Forelimb muscle (tissue), 1 donor: ENCODE measurements at places on chromosomes 4 and X. TPM values are rescaled to one million over a fixed set of nuclear protein-coding genes. Genes with fewer than 3 reads are reported as not detected.

DNA sequence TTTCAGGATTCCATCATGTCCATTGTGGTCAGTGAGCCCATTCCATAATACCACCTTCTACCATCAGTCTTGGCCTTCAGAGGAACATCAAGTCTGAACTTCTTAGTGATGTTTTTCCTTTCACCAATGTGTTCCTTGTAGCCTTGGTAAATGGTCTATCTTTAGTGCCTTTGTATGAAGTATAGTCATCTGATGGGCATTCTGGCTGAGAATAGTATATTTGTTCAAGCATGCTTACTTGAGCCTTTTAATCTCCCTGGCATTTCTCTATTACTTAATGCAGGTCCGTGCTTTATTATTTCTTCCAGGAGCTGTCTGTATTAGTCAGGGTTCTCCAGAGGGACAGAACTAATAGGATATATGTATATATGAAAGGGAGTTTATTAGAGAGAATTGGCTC is 99.7 kb downstream of the TLL1 start:
- DNase-seq: no peak

TBX22 gene
- polyA plus RNA-seq: 0.09 TPM

- DNase-seq: no peak
Observed at GRCh38 chr4:149409555-149409962, 406.1 kb downstream of the IQCM start.

- no peak for DNase-seq
Observed at GRCh38 chr4:101256222-101256621, 91.1 kb downstream of the PPP3CA start.

AR gene
- 7.6 TPM for polyA plus RNA-seq

- no peak for DNase-seq
Observed at GRCh38 chr4:31613946-31614623, 893.9 kb downstream of the PCDH7 start.

HAUS3 gene
- 12.3 TPM for polyA plus RNA-seq

- DNase-seq: no peak
Observed at GRCh38 chr4:71974681-71975080, 57.1 kb upstream of the NPFFR2 start.

GRCh38 chrX:150582338-150582948 is 14.0 kb downstream of the MTM1 start:
- DNase-seq: no peak

ZC4H2 gene
- polyA plus RNA-seq: 13.9 TPM

DACH2 gene
- polyA plus RNA-seq: 0.99 TPM

GRCh38 chr4:159104694-159105414 is 2.0 kb downstream of the RAPGEF2 start:
- no peak for DNase-seq

DNA sequence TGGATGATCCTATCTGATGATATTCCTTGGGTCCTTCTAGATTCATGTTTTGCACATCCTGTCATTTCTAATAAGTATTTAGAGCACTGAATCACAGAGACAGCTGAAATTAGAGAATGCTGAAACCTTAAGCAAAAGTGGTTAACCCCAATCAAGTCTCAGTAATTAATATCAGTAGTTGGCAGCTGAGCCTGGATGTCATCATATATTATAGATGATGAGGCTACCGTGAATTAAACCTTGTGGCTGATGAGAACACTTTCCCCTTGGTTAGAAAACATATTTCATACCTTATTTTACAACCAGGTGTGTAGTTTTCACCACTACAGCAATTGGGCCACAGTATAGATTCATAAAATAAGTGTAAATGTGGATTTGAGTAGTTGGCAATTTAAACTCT is 499.0 kb downstream of the PDGFC start:
- no peak for DNase-seq

SH3D19 gene
- polyA plus RNA-seq: 27.9 TPM

LRCH2 gene
- polyA plus RNA-seq: 3.7 TPM

GRCh38 chrX:32987142-32987541 is 224.2 kb downstream of the DMD start:
- DNase-seq: no peak

GABRA4 gene
- polyA plus RNA-seq: not detected

DNA sequence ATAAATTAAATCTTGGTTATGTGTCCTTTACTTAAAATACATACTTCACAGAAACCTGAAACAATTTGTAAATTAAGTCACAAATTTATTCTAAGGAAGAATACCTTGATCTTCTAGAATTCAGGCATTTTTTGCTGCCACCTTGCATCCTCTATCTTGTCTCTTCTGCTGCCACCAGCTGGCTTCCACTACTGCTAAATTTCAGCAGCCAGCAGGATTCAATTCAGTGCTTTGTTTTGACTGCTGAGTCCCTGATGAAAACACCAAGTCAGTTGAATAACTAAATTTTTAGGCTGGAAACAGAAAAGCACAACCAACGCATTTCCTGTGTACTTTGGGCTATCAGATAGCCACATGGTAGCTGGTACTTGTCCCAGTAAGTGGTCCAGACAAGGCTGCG is 2.4 kb upstream of the MBTPS2 start:
- no peak for DNase-seq

DNA sequence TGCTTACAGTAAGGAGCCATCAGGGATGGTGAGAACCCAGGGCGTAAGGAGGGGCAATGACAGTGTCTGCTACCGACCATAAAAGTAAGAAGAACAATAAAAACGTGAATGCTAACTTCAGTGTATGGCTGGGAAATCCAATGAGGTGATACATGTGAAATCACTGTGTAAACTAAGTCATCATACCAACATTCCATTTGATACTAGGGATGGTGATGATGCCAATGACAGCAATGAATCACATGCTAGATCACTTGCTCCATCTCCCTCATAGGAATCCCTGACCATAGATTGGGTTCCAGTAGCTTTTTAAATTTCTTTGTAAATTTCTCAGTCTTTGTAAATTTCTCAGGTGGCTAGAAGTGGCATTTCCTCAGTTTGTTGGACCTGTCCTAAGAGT is 146.3 kb downstream of the SMIM20 start:
- DNase-seq: no peak

- no peak for DNase-seq
Observed at GRCh38 chrX:148552775-148553174, 52.4 kb downstream of the AFF2 start.

GRCh38 chrX:17788956-17789562 is 51.8 kb downstream of the SCML1 start:
- DNase-seq: no peak

NEIL3 gene
- polyA plus RNA-seq: 2.4 TPM

MAGEA2B gene
- not detected for polyA plus RNA-seq

HOPX gene
- polyA plus RNA-seq: 25.4 TPM

DNA sequence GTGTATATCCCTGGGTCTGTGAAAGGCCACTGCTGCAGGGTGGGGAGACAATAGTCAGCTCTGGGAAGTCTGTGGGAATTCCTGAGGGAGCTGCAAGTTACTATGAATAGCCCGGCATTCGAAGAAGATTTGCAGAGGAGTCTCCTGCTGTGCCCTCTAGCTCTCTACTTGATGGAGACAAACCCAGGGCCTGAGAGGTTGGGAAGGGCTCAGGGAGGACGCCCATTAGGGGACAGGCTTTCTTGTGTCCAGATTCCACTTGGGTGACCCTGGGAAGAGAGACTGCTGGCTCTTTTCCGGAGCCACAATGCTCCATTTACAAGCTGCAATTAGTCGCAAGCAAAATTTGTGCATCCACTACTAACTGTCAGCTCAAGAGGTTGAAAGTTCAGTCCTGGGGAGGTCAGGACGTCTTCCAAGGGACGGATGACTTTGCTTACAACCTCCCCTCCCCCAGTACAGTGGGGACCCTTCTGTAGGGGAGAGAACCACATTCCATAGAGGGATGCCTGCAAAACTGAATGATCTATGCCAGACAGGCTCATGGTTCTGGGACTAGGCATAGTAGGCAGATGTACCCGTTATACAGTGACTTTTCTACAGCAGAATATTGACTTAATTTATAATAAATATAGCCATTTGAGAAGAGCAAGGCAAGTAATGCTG is 48.2 kb upstream of the PHOX2B start:
- DNase-seq: no peak

- DNase-seq: no peak
Observed at GRCh38 chrX:133448512-133449076, 33.3 kb upstream of the GPC4 start.

- no peak for DNase-seq
Observed at GRCh38 chr4:76765473-76766183, 132.3 kb downstream of the SOWAHB start.

DNA sequence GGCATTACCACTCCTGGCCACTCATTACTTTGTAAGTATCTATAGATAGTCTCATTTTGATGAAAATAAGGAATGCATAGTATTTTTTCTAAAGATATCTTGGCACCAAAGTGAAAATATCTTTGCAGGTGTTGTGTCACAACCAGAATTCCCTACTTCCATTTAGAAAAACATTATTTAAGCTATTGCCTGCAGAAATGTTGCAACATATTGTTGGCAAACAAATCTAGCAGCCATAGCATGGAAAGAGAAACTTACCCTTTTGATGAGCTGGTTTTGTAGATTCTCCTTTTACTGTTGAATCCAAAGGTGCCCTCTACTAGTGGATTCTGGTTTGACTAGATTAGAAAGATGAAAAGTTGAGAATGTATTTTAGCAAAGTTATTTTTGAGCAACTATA is 138.8 kb downstream of the AREG start:
- DNase-seq: no peak

TRAM1L1 gene
- 4.4 TPM for polyA plus RNA-seq

DNA sequence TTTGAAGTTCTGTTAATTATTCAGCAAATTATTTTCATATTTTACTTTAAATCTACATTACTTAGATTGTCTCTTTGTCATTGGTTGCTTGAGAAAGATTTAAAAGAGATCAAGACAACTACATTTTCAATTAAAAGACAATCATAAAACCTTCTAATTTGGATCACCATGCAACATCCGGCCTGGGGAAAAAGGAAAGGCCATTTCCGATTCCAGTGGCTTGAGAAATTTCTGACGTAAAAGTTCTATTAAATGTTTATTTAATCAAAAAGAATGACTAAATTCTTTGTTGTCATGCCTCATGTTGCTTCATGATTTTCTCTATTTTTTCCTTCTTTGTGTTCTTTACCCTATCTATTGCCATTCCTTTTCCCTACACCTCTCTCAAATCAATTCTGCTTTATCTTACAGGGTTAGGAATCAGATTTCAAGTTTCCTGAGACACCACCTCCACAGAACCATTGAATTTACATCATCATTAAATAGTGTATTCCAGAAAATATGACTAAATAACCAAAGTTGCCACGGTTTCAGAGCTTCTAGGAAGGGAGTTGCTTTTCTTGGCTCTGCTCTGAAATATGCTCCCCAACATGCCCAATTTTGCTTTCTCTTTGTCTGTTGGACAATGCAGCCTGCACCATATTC is 124.6 kb upstream of the ACSL4 start:
- DNase-seq: no peak

PABPC4L gene
- 7.2 TPM for polyA plus RNA-seq

GRCh38 chr4:155657169-155657568 is 9.5 kb upstream of the GUCY1A1 start:
- no peak for DNase-seq

BTK gene
- polyA plus RNA-seq: 1.6 TPM

- DNase-seq: no peak
Observed at GRCh38 chr4:101763576-101763975, 27.0 kb upstream of the BANK1 start.
